ENCODE measurements at places on chromosomes 4 and X.

- DNase-seq: peak; percentile 80
Measured at GRCh38 chr4:152220201-152220666, 315.7 kb downstream of the FBXW7 start.

DNA sequence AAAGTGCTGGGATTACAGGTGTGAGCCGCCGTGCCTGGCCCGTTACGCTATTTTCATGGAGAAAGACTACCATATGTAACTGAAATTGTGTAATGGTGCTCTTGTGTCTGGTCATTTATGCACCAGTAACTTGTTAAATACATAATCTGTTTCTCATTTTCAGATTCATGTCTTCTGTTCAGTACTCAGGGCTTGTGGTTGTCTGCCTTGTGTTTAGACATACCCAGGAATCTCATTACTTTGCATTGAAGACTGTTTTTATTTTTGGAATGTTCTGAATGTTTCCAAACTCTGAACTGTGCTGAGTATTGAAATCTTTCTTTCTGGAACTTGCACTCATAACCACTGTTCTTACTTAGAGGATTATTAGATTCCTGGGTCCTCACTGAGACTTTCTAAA is 52.8 kb downstream of the PDLIM5 start:
- peak; percentile 83 for DNase-seq

- DNase-seq: no peak
Measured at GRCh38 chrX:129963729-129964128, 18.7 kb upstream of the BCORL1 start.

DNA sequence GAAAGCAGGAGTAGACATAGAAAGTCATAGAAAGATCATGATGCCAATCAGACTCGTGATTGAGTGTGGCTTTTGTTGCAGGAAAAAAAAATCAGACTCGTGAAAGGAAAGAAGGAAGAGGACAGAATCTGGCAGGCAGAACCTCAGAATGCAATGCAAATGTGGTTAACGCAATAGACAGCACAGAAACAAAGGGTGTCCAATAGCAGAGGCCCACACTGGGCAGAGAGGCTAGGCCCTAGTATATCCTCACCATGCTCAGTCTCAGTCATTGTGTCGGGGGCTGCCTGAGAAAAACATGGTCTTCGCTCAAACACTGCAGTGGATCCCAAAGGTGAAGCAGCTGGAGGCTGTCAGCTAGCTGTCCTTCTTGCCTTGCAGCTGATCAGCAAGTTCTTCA is 102.8 kb upstream of the MAOA start:
- no peak for DNase-seq

DNA sequence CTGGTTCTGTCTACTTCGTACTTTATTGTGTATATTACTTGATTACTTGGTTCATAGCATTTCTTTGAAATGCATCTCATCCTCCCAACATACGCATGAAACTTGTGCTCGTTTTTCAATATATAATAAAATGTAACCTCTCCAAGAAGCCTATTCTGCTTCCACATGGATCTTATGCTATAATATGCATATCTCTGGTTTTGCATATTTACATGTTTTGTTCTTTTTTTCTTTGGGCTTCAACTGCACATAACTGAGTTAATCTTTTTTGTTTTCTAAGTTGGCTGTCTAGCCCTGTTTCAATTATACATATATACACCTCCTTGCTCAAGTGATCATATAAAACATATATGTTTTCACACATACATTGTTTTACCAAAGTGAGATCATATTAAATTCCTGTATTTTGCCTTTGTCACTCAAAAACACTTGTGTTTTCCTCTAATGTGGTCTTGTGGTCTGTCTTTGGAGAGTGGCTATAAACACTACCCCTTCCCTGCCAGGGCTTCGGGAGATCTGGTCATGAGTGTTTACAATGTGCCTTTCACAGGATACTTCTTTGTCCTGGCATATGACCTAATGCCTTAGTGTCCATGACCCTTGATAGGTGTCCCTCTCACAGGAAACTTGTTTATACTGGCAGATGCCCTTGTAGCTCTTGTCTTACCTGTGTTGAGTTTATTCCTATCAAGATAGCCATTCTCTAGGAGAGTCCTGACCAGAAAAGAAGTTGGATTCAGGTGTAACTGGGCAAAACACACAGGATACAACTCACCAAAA is 17.6 kb downstream of the USP53 start:
- no peak for DNase-seq

DNA sequence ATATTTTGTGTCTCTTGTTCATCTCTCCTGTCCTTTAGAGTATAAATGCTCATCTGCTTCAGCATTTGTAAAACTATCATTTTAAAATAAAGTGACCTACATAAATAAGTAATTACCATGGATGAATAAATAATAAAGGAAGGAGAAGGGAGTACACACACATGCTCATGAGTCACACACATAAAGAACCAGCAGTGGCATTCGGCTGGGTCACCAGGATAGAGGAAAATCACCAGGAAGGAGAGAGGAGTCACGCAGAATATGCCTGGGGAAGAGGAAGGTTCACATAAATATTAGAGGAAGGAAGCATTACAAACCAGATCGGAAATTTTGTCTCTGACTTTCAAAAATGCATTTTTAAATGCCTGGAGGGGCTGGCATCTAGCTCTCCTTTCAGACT is 38.5 kb upstream of the MED14 start:
- DNase-seq: no peak

DNA sequence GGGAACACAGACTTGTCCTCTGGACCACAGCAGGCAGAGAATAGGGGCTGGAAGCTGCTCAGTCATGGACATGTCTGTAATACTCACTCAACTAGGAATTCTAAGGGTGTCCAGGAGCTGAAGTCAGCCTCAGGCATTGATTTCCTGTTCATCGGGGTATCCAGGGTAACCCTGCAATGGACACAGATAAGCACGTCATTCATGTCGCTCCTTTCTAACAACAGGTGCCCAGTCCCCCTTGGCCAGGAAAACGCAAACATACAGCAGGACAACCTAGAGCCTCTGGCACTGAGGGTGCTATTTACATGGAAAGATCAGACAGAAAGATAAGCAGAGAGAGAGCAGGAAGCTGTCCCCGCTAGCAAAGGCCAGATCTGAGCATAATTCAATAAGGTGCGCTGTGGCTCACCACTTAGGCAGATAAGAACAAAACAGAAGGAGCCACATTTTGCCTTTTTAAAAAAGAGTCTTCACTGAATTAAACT is 21.3 kb downstream of the QDPR start:
- no peak for DNase-seq

DNA sequence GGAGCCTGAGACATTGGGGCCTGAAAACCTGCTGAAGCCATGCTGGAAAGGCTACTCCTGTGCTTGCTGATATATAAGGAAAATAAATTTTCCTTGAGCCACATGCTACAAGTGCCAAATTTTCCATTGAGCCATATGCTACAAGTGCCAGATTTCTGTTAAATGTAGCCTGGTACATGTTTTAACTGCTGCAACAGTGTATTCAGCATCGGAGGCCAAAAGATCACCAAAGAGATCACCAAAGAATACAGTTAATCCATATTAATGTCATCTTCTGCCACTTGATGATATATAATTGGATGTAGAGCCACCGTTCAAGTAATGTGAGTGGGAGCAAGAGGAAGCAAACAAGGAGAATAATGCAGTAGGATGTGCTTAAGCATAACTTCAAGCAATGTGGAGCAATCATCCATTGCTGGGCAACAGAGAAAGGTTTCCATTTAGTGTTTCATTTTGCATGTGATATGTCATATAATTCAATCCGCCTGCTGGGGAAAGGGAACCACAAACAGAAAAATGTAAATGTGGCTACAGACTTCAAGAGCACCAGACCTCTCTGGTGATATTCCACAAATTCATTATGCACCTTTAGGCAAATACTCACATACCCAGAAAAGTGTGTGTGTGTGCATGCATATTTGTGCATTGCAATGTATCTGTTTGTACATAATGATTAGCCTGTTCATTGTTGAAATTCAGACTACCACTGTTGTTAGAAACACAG is 295.9 kb downstream of the KCNIP4 start:
- no peak for DNase-seq

DNA sequence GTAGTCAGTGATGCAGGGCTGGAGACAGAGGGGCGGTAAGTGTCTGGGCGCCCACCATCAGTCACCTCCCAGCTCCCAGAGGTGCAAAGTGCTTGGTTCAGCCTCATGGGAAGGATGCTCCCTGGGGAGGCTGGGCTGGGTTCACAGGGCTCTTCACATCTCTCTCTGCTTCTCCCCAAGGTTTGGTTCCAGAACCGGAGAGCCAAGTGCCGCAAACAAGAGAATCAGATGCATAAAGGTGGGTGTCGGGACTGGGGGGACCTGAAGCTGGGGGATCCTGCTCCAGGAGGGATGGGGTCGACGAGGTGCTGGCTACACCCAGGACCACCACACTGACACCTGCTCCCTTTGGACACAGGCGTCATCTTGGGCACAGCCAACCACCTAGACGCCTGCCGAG is 10.1 kb downstream of the SHOX start:
- DNase-seq: no peak

- no peak for DNase-seq
Measured at GRCh38 chrX:30483996-30484395, 93.6 kb downstream of the TASL start.

- no peak for DNase-seq
Measured at GRCh38 chr4:2796849-2797544, 4.1 kb downstream of the SH3BP2 start.

GRCh38 chr4:182653596-182653995 is 263.6 kb downstream of the DCTD start:
- no peak for DNase-seq

GRCh38 chrX:18949944-18950301 is 34.0 kb downstream of the PHKA2 start:
- DNase-seq: no peak

GRCh38 chr4:38365261-38365660 is 298.7 kb upstream of the KLF3 start:
- no peak for DNase-seq

GRCh38 chr4:71206763-71207162 is 132.1 kb upstream of the SLC4A4 start:
- no peak for DNase-seq

DNA sequence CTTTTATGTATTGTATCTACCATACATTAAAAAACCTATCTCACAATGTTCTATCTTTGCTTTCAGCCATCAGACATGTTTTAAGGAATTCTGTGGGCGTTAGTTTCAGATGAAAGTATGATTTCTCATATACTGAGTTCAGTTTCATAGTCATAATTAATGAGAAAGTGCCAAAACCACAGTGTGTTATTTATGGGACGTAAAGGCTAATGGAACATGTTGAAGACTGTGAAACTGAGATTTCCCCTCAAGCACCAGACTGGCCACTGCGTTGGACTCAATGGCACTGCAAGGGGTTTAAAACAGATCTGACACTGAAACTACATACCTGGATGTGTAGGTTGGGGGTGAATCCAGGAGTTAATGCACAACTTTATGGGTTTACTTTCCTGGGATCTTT is 32.0 kb downstream of the F8 start:
- no peak for DNase-seq

- DNase-seq: no peak
Measured at GRCh38 chr4:179750374-179750773, 2308.1 kb upstream of the AGA start.

GRCh38 chrX:119698845-119699244 is 5.9 kb upstream of the SEPTIN6 start:
- no peak for DNase-seq

All from AG09309 (cell line).